ENCODE measurements at places on chromosomes 16 and 17.

DNA sequence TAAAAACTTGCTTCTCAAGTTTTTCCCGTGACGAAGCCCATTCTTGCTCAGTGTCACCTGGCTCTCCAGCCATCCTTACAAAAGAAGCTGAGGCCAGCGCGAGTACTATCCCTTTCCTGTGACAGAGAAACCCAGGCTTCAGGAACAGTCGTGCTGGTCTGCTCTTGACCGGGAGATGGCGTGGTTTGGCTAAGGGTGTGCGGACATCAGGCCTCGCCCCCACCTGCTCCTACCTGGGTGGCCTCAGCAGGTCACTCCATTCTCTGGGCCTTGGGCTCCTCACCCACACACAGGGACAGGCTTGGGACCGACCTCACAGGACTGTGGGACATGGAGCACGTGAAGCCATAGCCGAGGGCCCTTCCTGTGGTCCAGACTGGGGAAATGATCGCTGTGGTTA lies 75.2 kb upstream of the CIBAR2 start:
- no peak for DNase-seq

DNA sequence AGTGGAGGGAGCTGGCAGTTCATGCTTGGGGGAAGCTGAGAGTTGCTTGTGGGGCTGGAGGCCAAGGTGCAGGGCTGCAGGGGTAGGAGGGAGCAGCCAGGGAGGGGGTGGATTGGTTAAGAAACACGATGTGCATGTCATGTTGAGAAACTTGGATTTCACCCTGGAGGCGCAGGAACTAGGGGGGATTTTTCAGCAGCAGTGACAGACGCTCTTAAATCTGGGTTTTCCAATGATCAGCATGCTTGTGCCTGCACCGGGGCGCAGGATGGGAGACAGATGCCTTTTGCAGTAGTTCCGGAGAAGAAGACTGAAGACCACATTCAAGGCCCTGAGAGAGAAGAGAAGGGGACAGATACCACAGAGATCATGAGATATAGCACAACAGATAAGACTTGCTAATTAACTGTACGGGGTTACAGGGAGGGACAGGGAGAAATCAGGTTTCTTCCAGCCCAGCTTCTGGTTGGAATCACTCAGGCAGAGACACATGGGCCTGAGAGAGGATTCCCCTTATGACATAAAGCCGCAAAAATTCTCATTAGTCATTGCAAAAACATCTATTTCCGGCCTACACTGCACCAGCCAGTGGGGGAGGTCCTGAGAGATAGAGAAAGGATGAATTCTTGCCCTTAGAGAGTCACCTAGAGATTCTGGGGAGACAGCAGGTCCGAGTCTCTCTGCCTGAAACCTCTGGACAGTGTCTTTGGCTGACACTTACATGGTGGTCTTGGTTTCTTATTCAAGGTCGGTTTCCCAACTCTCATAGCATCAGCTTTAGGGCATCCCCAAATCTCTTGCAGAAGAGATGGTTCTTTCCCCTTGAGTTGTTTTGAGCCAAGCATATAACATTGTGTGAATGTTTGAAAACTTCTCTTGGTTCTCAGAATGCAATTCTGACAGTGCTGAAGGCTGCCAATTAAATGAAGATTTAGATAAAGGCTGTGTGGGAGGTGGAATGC lies 27.1 kb downstream of the CDH13 start:
- peak; percentile 95 for DNase-seq

- no peak for DNase-seq
Observed at GRCh38 chr17:27398691-27399090, 57.6 kb upstream of the KSR1 start.

- DNase-seq: no peak
Observed at GRCh38 chr17:39555368-39555767, 52.4 kb downstream of the NEUROD2 start.

DNA sequence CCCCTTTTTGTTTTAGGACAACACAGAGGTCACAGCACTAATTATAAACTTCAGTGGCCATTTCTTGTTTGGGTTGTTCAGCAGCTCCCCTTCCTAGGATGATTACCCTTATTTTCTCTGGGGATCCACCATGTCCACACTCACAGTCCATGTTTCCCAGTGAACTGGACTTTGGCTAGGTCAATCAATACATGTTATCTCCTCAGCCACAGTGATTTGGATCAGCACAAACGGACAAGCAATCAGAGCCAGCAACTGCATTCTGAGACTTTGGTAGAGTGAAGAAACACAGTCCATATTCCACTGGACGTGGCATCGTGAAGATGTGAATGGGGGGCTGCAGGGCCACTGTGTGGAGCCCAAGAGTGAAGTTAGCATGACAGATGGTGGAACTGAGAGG lies 4.6 kb downstream of the TMEM220 start:
- no peak for DNase-seq

GRCh38 chr17:17768424-17769088 lies 68.2 kb downstream of the SREBF1 start:
- no peak for DNase-seq

DNA sequence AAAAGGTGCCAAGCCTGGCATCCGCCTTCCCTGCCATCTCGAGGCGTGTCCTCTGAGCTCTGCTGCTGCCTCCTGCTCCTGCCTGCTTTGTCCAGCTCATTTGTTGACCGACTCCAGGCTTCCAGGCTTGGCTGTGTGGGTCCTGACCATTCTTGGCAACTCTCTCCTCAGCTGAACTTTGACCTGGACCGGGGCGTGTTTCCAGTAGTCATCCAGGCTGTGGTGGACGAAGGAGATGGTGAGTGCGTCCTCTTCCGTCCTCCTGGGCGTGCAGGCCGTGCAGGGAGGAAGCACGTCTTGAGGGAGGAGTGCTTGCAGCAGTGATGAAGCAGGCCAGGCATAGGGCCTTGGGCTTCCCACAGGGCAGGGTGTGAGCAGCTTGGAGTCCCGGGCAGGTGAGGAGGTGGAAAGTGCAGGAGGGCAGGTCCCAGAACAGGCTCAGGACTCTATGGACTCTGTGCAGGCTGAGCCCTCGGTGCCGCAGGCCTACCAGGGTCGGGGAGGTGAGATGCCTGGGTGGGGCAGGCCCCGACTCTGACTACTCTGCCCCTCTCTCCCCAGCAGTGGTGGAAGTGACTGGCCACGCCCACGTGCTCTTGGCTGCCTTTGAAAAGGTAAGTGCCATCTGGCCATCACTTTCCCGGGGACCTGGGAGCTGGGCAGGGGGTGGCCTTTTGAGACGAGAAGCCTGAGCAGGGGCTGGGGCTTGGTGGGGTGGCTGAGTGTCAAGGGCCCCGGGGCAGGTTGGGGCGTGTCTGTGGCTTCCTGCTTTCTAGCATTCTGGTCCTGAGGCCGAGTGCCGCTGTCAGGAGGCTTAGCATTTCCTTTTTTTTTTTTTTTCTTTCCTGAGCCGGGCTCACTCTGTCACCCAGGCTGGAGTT lies 28.6 kb upstream of the NUDT16L1 start:
- no peak for DNase-seq

- no peak for DNase-seq
Observed at GRCh38 chr16:72959301-72959996, 88.5 kb downstream of the ZFHX3 start.

DNA sequence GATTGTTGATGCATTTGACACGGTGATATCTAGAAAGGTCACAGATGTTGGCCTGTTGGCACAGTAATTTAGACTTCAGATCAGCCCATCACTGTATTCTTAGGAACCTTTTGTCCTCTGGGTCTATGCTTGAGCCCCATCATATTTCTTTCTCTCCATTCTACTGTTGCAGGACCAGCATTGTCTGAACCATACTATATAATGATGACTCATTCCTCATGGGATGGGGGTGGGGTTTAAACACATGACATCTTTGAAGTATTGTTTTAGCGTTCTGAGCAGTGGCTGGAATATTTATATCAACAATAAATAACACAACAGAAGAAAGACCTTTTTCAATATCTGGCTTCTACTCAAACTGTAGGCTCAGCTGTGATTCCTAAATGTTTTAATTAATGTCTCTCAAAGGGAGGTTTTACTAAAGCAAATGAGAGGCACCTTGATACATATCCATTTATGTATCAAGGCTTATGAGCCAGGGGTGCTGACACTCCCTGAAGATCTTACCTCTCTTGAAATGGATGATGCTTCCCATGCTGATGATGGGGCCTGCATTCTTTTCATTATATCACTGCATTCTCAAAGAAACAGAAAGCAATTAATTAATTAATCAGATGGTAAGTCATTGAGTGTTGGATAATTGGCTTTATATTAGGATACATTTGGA lies 379.0 kb upstream of the GOT2 start:
- no peak for DNase-seq

DNA sequence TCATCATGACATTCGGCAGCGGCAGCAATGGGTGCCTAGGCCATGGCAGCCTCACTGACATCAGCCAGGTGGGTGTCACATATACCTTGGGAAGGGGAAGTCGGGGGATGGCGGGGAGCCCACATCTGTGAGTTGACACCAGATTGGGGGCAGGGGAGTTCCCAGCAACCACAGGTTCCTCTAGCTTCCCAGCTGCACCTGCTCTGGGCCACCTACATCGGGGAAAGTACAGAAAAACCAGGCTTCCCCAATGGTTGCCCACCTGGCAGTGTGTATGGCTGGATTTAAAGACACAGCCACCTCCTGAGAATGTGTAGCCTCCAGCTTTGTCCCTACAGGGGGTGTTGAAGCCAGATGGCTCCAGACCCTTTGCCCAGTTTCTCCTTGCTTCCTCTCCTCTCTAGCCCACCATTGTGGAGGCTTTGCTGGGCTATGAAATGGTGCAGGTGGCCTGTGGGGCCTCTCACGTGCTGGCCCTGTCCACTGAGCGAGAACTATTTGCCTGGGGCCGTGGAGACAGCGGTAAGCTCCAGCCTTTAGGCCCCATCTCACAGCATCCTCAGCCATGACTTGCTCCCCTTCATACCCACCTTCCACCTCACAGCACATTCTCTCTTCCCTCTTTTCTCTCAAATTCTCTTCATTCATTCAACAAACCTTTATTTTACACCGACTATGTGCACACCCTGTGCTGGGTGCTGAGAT lies 5.0 kb upstream of the TRAF4 start:
- DNase-seq: no peak

- DNase-seq: no peak
Observed at GRCh38 chr16:74888888-74889287, 96.0 kb downstream of the WDR59 start.

GRCh38 chr16:17476414-17477259 lies 5.9 kb upstream of the XYLT1 start:
- peak; percentile 74 for DNase-seq

DNA sequence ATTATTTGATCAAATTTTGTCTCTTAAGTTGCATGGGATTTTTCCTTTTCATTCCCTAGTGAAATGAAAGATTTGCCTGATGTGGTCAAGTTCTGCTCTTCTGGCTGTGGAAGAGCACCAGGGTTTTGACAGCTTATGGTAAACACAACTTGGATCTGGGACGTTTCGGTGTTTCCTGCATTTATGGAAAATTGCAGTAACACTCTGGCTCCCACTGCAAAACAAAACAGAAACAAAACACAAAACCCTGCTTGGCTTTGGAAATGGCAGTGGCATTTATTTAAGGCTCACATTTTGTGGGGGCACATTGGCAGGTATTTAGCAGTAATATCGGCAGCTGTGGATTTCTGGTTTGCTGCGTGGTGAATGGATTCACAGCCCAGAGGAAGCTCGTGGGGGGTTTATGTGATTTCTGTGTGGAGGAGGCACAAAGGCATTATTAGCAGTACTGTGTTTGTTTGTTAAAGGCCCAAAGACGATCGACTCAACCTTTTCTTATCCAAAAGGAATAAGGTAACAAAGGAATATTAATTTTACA lies 377.8 kb downstream of the SNX29 start:
- DNase-seq: no peak

DNA sequence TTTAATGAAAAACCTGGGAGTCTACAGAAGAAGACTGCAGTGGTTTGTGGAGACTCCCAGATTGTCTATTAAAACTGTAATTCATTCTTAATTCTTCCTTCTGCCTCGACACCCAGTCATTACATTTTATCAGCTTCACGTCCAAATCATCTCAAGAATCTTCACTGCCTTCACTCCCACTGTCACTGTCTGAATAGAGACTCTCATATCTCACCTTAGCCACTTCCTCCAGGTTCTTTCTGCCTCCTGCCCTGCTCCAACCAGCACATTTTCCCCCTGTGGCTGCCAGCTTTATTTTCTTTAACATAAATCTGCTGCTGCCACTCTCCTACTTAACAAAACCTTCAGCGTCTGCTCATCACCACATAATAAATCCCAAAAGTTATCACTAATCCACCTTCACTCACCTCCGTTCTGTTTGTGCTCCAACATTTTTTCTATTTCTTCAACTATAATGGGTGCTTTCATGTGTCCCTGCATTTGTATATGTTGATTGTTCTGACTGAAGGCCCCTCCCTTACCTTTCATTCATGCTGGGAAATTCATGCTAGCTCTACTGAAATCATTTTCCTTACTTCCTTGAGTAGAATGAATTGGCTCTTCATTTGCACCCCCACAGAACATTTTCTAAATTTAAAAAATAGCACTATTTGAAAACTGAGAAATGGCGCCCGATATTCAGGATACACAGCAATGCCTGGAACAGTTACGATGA lies 38.9 kb downstream of the KCNJ2 start:
- DNase-seq: no peak

DNA sequence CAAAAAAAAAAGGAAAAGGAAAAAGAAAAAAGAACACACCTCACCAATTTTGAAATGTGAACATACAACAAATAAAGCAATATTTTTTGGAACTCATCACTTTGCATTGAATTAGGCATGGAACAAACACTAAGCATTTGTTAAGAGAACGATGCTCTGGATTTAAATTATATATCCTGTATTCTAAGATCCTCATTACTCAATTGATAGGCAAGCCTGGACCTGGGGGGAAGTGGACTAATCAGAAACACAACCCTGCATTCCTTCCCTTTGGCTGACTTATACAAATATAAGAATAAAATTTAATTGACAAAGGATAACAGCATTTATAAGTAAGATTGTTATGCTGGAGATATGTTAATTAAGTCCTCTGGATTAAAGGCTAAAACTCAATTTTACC lies 2.2 kb downstream of the GJC1 start:
- DNase-seq: peak; percentile 29

DNA sequence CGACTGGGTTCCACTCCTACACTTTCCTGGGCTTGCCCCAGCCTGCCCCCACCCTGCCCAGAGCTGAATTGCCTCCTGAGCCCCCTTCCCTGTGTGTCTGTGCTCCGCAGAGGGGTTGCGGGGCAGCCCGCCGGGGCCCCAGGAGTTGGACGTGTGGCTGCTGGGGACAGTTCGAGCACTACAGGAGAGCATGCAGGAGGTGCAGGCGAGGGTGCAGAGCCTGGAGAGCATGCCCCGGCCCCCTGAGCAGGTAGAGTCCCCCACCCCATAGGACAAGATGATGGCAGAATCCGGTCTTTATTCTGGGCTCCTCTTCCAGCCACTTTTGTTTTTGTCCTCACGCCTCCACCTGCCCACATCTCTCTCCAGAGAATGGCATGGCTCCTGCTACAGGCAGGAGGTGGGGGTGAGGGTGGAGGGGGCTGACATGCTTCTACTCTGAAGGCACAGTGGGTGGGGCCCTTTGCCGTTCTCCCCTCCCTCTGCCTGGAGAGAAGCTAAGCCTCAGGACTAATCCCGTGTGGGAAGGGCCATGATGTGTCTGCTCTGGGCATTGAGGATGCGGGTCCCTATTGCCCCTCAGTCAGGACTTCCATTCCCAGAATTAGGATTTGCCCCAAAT lies 3.5 kb downstream of the ACBD4 start:
- DNase-seq: no peak
